ENCODE measurements at places on chromosomes 5 and 9.

GRCh38 chr9:83281306-83282255 is 218.6 kb upstream of the RASEF start:
- peak; percentile 72 for DNase-seq

GRCh38 chr5:114450437-114450836 is 88.6 kb downstream of the KCNN2 start:
- DNase-seq: no peak

DNA sequence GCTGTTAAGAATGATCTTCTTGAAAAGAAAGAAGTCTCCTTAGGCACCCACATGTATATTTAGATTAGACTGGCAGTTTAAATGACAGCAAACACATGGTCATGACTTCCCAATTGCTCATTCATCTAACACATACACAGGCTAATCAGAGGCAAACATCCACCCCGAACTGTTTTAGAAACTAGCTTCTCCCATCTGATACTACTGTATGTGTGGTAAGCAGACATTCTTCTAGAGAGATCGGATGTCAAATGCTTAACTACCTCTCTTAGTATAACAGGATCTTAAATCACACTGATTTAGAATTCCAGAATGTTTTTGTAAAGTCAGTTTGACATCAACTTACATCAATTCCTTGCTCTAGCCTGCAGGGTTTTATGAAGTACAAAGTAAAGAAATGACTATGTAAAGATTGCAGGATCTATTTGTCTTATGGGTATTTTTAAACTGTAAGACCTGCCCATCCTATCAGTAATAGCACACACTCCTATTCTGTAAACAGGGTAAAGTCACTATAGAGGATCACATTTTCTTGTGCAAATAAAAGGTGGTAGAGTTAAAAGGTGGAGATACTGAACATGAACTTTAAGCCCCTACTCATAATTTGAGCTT is 239.7 kb downstream of the MLLT3 start:
- no peak for DNase-seq

DNA sequence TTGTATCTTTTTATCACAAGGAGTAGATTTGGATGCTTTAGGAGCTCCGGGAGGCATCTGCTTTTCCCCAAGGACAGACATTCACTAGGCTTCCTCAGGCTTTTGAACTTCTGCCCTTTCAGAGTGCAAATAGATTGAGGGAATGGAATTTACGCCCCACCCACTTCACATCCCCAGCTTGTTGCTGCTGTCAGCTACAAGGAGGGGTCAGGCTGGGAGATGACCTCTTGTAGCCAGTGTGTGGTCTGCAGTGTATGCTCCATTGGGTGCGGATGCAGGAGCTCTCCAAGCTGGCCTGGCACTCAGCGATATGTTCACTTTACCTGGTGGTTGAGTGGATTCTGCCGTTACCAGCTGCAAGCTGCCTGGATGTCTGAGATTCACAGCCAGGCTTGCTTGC is 6.4 kb downstream of the TNFSF15 start:
- no peak for DNase-seq

- DNase-seq: no peak
Observed at GRCh38 chr5:65014769-65015168, 246.0 kb downstream of the CWC27 start.

- DNase-seq: no peak
Observed at GRCh38 chr5:81353189-81353588, 40.7 kb downstream of the ACOT12 start.

- no peak for DNase-seq
Observed at GRCh38 chr5:112349371-112349770, 69.7 kb downstream of the EPB41L4A start.

GRCh38 chr9:108950168-108950567 is 16.0 kb downstream of the ABITRAM start:
- no peak for DNase-seq

DNA sequence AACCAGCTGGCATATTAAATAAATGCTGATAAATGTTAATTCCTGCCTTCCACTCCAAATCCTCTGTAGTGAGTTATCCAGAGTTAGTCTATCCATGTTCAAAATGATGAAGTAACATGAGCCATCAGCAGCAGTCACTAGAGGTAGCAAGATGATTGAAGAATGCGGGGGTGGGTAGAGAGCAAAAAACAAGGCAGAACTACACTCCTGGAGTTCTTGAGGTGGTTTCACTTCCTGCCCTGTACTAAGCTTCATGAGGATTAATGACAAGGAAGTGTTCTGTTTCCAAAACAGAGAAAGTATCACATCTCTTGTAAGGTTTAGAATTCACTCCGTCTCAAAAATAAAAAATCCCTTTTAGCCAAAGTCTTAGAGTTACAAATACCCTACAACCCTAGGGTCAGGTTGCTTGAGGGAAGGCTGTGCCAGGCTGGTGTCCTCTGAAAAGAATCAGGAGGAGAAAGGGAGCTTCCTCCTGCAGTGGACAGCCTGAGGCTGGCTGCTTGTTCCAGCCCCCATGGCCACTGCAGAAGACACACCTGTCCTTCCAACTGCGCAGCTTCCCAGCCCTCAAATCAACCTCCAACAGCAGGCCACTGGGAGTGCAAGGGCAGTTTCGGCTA is 180.2 kb downstream of the DENND1A start:
- no peak for DNase-seq

DNA sequence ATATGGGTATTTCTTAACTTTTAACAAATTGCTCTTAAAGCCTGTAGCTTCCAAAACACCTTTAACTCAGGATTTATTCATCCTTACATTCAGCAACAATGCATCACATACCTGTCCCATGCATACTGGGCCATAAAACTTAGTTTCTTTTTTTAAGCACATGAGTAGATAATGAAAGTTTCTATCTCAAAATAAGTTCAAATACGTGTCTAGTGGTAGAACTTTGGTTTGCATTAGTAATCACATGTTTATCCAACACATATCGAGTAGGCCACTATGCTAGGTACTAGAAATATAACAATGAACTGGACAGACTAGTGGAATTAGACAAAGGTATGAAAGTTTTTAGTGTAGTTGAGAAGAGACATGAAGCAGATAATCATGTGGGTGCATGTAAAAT is 99.6 kb downstream of the DOCK2 start:
- DNase-seq: no peak

DNA sequence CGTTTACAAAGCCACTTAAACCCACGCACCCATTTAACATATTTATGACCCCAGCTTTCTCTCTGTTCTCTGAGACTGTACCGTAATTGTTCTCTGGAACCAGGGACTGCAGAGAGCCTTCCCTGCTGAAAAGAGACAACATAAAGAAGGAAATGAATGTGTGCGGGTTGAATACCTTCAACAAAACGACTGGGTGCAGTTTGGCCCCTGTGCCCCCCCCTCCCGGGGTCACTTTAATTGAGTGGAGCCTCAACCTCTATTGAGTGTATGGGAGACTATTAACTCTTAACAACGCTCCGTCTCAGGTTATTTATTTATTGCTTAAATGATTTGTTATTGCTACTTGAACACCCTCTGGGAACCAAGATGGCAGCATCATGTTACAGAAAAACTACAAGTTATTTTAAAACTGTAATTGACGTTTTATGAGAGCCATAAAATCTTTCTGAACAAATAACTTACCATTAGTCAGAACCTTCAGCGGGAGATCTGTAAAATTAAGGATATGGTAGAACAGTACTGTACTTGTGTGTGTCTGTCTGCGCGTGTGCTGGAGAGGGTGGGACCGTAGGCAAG is 70.6 kb downstream of the GAS1 start:
- DNase-seq: no peak

- DNase-seq: no peak
Observed at GRCh38 chr9:91119679-91120078, 242.0 kb downstream of the AUH start.

DNA sequence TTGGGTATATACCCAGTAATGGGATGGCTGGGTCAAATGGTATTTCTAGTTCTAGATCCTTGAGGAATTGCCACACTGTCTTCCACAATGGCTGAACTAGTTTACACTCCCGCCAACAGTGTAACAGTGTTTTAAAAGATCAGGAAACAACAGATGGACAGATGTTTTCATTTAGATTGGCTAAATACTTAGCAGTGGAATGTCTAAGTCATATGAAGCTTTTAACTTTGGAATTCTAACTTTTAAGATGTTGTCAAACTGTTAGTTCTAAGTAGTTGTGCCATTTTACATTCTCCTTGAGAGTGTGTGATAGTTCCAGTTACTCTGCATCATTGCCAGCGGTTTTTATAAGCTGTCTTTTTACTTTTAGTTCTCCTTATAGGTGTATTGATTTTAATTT is 688.8 kb downstream of the SEMA5A start:
- DNase-seq: no peak

- DNase-seq: no peak
Observed at GRCh38 chr9:129725795-129726251, 27.0 kb downstream of the PTGES start.

- no peak for DNase-seq
Observed at GRCh38 chr9:131119600-131119999, 5.8 kb upstream of the NUP214 start.

- DNase-seq: peak; percentile 70
Observed at GRCh38 chr9:72205513-72205912, 56.3 kb downstream of the GDA start.

DNA sequence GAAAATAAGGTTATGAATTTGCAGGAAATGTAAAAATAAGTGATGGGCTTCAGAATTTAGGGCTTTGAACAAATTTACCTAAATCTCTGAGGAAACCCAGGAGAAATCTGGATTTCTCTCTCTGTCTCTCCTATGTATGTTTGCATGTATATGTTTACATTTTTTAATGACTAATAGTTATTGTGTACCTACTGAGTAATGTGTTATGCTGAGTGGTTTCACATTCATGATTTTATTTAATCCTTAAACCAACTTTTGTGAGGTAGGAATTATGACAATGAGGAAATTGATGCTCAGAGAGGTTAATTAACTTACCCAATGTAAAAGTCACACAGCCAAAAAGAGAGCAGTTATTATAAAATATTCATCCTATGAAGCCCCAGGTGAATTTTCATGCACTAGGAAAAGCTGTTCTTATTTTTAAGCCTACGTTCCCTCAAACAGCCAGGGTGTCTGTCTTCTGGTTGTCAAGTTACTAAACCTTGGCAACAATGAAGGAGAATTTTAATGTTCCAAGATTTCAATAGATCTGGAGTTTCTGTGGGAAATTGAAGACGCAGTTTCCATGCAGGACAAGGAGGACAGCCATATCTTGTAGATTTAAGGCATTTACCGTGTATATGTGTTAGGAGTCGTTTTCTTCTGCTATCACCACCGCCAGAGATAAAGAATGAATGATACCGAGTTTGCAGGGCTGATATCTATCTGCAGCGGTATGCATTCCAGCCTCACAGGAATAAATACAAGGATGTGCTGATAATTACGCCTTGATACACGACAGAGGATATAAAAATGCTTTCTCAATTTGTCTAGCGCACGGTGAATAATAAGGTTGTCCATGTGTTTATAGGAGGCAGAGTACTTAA is 484.8 kb downstream of the ZSWIM6 start:
- peak; percentile 72 for DNase-seq

- DNase-seq: no peak
Observed at GRCh38 chr5:87781976-87782375, 369.2 kb upstream of the CCNH start.

DNA sequence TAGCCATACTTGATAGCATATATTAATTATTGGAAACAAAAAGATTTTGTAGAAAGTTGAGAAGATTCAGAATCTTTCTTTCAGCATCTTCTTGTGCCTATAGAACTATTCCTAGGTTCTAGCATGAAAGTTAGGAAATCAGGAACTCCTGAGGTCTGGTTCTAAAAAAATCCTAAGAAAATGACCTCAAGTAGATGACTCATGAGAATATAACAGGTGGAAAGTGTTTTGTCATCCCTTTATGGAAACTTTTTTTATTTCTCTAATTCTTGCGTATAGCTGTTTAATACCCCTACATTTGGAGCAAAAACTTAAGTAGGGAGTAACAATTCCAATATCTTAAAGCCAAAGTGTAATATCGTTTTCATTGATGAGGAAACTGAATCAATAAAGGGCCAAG is 574.1 kb downstream of the NR2F1-AS1 start:
- DNase-seq: no peak

GRCh38 chr5:23994581-23995370 is 487.4 kb downstream of the PRDM9 start:
- no peak for DNase-seq

GRCh38 chr5:2536632-2537377 is 214.7 kb downstream of the IRX2 start:
- DNase-seq: no peak

DNA sequence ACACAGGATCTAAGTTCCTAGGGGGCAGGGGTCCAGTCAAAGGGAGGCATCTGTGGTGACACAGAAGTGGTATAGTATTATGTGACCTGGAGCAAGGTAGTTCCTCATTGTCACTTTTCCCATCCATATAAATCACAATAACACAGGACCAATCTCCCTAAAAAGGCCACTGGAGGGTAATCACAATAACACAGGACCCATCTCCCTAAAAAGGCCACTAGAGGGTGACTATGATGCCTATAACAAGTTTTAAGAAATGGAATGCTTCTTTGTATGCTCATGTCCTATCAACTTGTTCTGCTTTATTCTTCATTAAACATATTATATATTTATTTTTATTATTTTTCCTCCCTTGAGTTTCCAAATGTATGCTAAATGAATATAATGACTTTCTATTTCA is 254.6 kb downstream of the ASTN2 start:
- DNase-seq: no peak

DNA sequence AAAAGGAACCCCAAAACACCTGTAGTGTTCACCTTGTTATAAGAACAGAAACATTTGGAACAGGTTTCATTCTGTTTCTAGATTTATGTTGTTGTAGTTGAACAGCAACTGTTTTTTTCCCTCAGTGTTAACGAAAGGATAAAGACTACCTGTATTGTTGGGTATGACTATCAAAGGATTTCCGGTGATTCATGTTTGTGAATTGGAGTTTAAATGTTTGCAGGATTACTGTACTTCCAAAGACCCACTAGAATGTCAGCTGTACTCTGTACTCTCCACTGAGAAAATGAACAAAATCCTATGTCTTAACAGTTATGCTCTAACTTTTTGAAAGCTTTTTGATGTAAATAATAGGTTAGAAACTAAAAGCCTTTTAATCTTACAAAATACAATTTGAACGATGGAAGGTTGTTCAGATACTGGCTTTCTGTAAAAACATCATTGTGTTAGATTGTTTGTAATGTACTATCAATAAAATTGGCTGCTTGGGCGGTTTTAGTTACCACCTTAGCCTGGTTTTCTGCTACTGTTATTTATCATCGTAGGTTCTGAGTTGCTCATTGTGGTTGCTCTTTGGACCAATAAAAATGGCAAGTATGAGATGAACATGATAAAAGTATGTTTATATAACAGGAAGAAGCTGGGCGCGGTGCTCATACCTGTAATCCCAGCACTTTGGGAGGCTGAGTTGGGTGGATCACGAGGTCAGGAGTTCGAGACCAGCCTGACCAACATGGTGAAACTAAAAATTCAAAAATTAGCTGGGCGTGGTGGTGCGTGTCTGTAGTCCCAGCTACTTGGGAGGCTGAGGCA is 44.1 kb downstream of the DCP2 start:
- no peak for DNase-seq

- no peak for DNase-seq
Observed at GRCh38 chr9:23611869-23612268, 214.2 kb downstream of the ELAVL2 start.

- DNase-seq: no peak
Observed at GRCh38 chr9:136075881-136076678, 19.0 kb downstream of the NACC2 start.

Measured in esophagus muscularis mucosa (tissue), 4 donors.